Stimulated activated CD8-positive, alpha-beta memory T cell treated with anti-CD3 and anti-CD28 coated beads, Interleukin-7, amount 100 ng/mL, for 24 hours (primary cell): ENCODE measurements at places on chromosomes 12 and 14.

DNA sequence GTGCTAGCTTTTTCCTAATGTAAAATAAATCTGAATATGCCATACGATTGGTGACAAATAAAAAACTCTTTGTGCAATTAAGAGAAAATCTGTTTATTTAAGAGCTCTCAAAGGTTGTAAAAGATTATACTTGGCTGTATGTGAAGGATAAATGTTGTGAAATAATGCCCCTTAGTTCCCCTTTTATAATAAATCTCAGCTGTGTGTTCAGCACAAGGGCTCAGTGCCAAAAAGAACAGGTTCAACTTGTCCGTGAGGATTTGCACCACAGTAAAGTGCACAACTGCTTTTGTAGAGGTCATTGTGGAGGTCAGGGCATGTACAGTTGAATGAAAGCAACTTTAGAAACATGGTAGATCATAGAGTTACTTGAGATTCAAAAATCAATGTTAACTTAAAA, 118.6 kb downstream of the TRMT5 start:
- no peak for DNase-seq

DNA sequence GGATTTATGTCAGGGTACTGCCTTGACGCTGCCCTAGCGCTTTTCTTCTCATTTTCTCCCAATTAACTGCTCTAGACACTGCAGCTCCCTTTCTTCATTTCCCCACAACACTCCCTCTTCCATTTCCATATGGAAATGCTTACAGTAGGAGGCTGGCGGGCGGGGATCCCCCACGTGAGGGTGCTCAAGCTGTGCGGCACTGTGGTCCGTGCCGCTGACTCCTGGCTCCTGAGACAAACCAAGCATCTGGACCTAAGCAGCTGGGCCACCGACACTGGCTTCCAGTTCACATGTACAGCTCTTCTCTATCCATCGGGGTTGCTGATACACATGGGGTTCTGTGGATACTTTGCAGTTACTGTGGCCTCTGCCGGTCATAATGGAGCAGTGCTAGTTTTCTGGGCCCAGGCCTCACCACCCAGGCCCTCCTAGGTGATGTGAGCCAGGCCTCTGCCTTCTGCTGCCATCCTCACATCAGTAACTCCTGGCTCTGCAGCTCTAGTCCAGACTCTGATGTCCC, 20.2 kb downstream of the TCHP start:
- no peak for DNase-seq

GRCh38 chr14:104392001-104392395, 187.6 kb upstream of the C14orf180 start:
- DNase-seq: no peak

GRCh38 chr14:106613256-106613655, 1086.9 kb downstream of the TMEM121 start:
- no peak for DNase-seq

DNA sequence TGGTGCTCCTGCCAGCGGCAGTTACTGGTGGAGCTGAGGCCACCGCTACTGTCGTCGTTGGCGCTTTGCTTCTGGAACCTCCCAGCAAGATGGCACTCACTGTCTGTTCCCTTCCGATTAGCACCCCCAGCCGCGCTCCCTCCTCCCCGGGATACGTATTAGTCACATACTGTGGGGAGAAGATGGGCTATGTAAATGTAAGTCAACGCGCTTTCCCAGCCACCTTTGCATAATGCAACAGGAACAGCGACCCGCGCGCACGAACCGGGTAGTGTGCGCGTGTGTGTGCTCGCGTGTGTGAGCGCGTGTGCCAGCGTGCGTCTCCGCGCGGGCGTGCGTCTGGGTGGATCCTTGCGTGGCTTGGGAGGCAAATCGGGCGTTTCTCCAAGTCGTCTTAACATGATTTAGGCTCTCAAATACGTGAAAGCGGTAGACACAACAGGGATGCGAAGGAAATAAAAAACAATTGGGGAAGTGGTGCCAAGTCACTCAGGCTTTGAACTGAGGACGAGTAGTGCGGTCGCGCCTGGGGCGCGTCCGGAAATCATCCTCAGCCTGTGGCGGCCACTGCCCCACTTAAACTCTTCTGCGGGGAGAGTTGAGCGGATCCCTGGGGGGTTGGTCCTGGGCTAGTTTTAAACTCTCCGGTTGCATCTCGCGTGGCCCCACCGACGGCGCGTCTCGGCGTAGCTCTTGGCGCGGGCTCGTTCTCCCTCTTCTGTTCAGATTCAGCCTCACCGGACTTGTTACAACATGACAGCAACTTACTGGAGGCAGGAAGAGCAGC, 1.8 kb downstream of the FLRT2 start:
- no peak for DNase-seq

DNA sequence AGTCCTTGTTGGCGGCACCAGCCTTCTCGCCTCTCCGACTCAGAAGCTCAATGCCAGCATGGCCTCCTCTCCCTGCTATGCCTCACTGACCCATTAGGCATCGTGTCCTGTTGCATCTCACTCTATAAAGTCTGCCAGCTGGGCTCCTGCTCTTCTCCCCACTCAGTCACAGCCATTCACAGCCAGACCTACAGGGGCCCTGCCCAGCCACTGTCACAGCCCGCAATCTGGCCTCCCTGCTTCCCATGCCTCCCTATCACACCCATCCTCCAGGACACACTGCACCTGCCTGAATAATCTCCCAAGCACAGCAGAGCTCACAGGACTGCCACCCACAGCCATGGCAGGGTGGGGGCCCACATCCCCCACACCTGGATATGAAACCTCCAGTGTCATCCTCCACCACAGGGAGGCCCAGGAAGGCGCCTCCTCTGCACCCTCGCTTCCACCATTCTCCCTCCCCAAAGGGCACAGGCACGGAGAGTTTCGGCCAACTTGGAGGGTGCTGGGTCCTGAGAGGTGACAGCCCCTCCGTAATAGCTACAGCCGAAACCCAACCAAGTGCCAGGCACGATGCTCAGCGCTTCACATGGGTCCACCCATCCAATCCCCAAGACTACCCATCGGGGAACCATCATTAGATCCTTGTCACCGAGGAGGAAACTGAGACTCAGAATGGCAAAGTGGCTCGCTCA, 370.3 kb downstream of the BCL11B start:
- DNase-seq: no peak

DNA sequence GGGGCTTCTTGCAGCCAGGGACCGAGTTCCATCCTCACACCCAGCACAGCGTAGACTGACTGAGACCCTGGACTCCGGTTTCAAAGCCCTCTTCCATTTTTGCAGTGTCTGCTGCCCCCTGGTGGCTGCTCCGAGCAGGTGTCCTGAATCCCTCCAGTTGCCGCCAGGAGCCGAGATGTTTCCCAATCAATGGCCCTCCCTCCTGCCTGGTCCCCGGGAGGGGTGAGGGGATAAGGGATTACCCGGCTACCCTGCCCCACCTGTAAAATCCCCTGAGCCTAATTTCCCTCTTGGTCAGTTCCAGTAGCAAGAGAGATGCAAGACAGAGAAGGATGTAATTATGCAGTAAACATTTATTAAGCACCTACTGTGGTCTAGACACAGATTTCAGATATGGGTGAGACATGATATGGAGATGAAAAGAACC, 55.0 kb downstream of the PHETA1 start:
- DNase-seq: peak; percentile 58
